SK-N-MC (cell line): ENCODE measurements at places on chromosomes 6 and 20.

GRCh38 chr6:76682842-76683241, 610.4 kb upstream of the IMPG1 start:
- no peak for DNase-seq

DNA sequence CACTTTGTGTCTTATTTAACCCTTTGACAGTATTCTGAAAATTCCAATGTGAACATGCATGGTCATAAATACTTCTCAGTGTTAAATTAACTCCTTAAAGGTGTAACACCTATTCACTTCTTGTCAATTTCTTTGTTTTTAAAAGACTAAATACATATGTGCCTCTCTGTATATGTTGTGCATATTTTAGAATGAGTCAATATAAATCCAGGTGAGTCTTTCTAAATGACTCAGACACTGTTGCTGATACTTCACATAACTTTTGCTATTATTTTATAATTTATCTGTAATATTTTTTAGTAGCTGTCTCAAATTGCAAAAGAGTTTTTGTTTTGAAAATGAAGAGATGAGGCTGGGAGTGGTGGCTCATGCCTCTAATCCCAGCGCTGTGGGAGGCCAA, 36.0 kb downstream of the TIAM2 start:
- DNase-seq: no peak

DNA sequence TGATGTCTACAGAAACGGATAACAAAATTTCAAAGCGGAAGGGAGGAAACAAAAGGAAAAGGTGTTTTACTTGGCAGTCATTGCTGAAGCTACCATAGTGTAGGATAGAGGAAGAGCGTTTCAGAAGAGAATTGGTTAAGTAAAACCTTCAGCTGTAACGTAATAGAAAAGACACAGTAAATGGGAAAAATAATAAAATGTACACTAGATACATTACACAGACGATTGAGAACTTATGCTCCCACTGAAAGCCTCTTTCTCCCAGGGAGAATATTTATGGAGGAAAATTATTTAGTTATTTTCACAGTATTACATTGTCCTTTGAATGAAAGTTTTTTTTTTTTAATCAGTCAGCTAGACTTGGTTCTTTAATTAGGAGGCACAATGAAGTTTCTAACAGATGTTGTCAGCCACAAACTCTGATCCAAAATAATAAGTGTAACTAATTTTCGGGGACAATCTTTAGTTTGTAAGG, 90.7 kb upstream of the PRDM1 start:
- no peak for DNase-seq

GRCh38 chr20:42100137-42100704, 482.0 kb upstream of the CHD6 start:
- no peak for DNase-seq

- no peak for DNase-seq
These were observed 13.5 kb upstream of the TRAM2 start for GRCh38 chr6:52590152-52590891.

- DNase-seq: no peak
These were observed 107.6 kb upstream of the MCHR2 start for GRCh38 chr6:100101644-100102043.

- no peak for DNase-seq
These were observed 22.2 kb upstream of the MTRF1L start for GRCh38 chr6:153024709-153025017.

DNA sequence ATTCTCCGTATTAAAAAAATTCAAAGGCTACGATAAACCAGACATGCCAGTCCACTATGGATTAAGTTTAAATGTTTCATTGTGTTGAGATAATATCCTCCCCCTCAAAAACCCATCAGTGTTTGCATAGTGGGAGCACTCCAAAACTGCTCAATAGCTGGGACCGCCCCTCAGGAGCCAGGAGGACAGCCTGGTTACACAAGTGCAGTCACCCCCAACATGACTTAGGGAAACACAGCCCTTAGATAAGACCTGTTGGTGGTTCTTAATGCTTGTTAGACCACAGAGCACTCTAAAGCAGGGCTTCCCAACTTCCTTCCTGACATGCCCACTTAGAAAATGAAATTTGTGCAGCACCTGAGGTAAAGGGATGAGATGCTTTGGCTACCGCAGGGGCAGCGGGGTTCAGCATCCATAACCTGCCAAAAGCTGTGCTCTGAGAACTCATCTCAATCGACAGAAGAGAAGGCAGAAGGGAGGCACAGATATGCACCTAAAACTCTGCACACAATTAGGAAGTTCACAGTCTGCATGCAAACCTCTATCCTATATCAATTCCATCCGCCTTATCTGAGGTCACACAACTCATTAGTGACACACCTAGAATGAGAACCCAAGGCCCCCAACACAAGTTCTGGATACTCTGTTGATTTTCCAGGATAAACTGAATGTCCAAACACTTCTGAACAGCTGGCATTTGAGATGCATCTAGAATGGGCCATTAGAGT, 74.3 kb downstream of the RALGAPA2 start:
- no peak for DNase-seq

- DNase-seq: no peak
These were observed 5.7 kb downstream of the TMEM151B start for GRCh38 chr6:44275749-44276648.

- DNase-seq: no peak
These were observed 615.7 kb upstream of the CITED2 start for GRCh38 chr6:139990026-139990686.

- no peak for DNase-seq
These were observed 16.5 kb downstream of the NCOA7 start for GRCh38 chr6:125807293-125807692.

DNA sequence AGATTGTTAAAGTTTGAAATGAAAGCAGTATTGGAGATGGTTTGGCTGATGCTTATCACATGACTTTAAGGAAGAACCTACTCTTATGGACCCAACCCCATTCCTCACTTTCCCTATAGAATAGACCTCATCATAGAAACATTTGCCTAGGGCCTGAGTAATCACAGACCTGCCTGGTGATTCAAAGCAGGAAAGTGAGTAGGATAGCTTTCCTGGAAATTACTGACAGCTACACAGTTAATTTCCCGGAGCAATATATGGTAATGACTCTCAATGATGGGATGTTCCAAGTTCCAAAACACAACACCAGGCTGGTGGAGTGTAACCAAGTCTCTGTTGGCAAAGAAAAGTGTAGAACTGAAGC, 233.8 kb downstream of the SIM1 start:
- no peak for DNase-seq

DNA sequence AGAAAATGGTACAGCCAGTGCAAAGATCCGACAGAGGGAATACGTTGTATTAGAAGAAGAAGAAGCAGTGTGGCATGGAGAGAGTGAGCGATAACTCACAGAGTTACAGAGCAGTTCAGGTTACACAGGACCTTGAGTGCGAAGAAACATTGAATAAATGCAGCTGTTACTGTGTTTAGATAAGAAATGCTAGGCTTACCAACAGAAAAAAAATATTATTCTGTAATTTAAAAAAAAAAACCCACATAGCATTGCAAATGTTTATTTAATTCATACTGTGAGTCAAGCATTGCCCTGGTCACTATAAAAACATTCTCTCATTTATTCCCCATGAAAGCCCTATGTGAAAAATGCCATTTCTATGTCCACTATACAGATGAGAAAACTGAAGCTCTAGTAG, 373.4 kb upstream of the EPHA7 start:
- no peak for DNase-seq

- no peak for DNase-seq
These were observed 16.0 kb downstream of the RPS12 start for GRCh38 chr6:132830334-132830751.

DNA sequence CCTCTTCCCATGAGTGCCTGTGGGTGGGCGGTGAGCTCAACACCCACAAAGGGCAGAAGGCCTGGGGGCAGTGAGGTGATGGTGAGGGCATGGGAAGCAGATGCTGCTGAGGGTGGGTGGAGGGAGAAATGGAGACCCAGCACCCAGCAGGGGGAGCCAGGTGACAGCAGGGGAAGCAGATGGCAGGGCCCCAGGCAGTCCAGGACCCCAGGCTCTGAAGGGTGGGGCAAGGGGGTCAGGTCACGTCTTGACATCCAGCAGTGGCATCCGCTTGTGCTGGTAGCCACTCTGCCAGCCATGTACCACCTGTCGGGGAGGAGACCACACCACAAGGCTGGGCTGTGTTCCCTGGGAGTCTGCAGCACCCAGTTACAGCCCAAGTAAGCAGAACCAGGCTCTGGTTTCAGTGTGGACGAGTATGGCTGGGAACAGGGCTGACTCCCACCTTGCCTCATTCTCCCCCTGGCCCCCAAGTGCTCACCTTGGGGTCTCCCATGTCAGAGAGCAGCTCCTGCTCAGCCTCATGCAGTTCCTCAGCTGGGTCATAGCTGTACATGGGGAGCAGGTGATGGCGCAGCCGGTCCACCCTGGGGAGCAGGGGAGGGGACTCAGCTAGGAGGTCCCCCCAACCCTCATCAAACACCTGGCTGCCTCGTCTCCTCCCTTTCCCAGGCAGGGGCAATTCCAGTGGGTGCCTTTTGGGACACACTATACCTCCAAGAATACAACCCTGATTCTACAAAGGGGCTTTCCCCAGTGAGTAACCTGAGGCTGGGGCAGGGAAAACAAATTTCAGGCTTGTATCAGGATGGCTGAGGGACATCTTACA, 2.0 kb downstream of the SMIM29 start:
- no peak for DNase-seq

DNA sequence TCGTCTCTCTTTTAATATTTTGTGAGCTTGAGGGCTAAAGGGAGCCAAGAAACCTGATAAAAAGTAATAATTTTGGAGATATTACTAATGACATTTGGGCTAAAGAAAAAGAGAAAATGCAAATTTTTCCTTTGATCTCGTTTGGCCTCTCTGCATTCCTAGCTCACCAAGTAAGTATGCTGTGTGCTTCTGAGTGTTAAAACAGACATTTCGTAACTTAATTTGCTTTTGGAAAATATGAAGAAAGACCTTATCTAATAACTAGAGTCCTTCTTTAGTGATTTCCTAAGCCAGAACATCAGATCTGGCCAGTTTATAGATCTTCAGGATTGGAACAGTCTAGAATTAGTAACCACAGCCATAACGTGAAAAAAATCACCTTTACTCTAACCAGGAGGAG, 872.9 kb upstream of the SLC35B3 start:
- no peak for DNase-seq

GRCh38 chr20:31968291-31969126, 558 bp downstream of the XKR7 start:
- no peak for DNase-seq

- DNase-seq: no peak
These were observed 214.3 kb upstream of the CDYL start for GRCh38 chr6:4561773-4562400.

DNA sequence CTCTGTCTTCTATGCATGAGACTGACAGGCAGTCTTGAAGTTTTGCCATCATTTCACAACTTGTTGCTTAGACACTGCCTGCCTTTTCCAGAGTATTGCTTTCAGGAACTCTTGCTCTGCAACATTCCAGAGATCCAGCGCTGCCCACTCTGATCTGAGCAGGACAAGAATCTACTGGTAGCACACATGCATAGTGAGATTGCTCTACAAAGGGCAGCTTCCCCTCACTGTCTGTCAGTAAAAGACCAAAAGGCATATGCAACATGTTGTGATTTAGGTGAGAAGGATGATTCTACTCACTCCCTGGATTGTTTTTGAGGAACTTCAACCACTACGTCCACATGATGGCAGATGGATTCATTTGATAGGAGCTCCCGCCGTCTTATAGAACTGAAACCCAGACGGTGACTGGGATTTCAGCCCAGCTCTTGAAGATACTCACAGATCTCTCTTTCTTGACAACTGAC, 259.1 kb downstream of the ARID1B start:
- no peak for DNase-seq

GRCh38 chr20:7850775-7851490, 89.3 kb downstream of the HAO1 start:
- DNase-seq: no peak

GRCh38 chr6:109056661-109057060, 38.0 kb downstream of the SESN1 start:
- DNase-seq: no peak

GRCh38 chr20:57428324-57429158, 37.3 kb downstream of the RBM38 start:
- no peak for DNase-seq

GRCh38 chr20:8129211-8129976, 2.7 kb upstream of the PLCB1 start:
- no peak for DNase-seq

- no peak for DNase-seq
These were observed 661.3 kb downstream of the BCKDHB start for GRCh38 chr6:80767808-80768207.

GRCh38 chr6:11067348-11067747, 23.2 kb upstream of the ELOVL2 start:
- no peak for DNase-seq

DNA sequence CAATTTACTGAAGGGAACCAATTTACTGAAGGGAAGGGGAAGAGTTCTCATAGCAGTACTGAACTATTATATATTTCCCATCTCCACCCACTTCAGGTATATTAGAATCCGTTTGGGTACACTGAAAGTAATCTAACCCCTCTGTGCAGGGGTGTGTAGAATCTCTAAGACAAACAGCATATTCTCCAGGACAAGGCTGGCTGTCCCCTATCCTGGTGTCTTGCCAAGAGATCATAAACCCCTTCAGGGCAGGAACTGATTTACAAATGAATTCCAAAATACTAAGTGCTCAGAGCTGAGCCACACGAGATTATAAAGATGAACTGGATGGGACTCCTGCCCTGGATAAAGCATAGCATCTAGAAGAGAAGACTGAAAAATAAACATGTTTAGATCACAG, 9.2 kb downstream of the ASF1A start:
- no peak for DNase-seq

DNA sequence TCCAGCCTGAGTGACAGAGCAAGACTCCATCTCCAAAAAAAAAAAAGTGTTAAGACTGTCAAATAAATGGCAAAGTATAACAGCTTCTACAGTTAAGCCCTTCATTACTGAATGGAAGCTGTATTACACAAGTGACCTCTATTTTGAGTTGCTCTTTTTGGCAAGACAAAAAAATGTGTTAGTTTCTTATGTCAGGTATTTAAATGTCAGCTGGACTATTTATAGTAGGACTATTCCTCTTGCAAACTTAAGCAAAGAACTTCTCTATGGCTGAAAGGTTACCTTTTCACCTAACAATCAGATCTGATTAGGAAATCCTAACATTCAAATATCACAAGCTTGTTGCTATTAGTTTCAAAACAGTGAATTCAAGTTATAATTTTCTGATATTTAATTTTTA, 12.4 kb downstream of the UBE2V1 start:
- DNase-seq: no peak

DNA sequence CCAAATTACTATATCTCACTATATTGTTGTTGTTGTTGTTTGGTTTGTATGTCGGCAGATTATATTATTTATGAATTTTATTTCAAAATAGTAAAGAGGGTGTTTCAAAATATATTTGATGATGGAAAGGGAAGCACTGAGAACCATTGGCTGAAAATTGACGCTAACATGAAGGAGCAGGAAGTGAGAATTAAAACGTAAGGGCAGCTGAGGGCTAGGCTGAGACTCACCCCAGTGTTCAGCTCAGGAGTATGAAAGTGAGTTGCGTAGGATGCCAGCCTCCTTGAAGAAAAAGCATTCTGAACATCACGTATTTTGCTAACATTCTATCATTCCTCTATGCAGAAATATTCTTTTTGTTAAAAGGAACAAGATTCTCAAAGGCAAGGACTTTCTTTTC, 10.7 kb upstream of the IPCEF1 start:
- no peak for DNase-seq

GRCh38 chr20:63620991-63621390, 5.9 kb downstream of the GMEB2 start:
- DNase-seq: no peak
